Mesenchymal stem cell (in vitro differentiated cells and primary cell): ENCODE measurements at places on chromosomes 4 and X.
A peak's percentile ranks its signal among the peaks of the same experiment; 100 is the strongest.

GRCh38 chrX:72297953-72298730 lies 7.6 kb downstream of the CITED1 start:
- H3K4me1 ChIP-seq, result no peaks in the 10 kb centered on the region
- no peak for DNase-seq
- H3K36me3 ChIP-seq, result no peaks in the 10 kb centered on the region
- no peak overlapping the region for H3K27ac ChIP-seq
- H3K4me3 ChIP-seq, result no peak overlapping the region

GRCh38 chrX:34879346-34879745 lies 63.2 kb upstream of the FAM47B start:
- no peak for DNase-seq
- H3K36me3 ChIP-seq, result no peaks in the 10 kb centered on the region
- H3K4me3 ChIP-seq, result no peak overlapping the region
- peaks cover 1% of the 10 kb centered on the region for H3K4me1 ChIP-seq
- no peaks in the 10 kb centered on the region for H3K27me3 ChIP-seq

DNA sequence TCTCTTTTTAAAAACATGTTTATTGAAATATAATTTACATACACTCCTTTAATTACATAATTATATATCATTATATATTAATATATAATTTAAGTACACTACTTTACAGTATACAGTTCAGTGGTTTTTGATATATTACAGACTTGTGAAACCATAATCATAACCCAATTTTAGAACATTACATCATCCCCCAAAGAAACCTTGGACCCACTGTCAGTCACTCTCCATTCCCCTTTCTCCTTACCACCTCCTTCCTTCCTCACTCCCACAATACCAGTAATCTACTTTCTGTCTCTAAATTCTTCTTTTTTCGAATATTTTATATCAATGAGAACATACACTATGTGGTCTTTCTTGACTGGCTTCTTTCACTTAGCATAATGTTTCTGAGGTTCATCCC lies 17.9 kb upstream of the EXOSC9 start:
- H3K4me3 ChIP-seq, result no peak overlapping the region
- H3K4me1 ChIP-seq, result peaks cover 6% of the 10 kb centered on the region
- no peak overlapping the region for H3K27ac ChIP-seq

- H3K36me3 ChIP-seq, result no peaks in the 10 kb centered on the region
- H3K4me1 ChIP-seq, result no peaks in the 10 kb centered on the region
- H3K4me3 ChIP-seq, result no peak overlapping the region
- no peak overlapping the region for H3K27ac ChIP-seq
These were observed 10.0 kb downstream of the FAM184B start for GRCh38 chr4:17771284-17771908.

GRCh38 chr4:175787948-175788347 lies 24.1 kb downstream of the GPM6A start:
- H3K4me1 ChIP-seq, result no peaks in the 10 kb centered on the region
- no peak overlapping the region for H3K4me3 ChIP-seq
- no peak for DNase-seq
- H3K27me3 ChIP-seq, result no peaks in the 10 kb centered on the region
- H3K36me3 ChIP-seq, result no peaks in the 10 kb centered on the region

- peaks cover 45% of the 10 kb centered on the region for H3K36me3 ChIP-seq
- no peaks in the 10 kb centered on the region for H3K27me3 ChIP-seq
- no peak overlapping the region for H3K27ac ChIP-seq
These were observed 11.1 kb downstream of the RASL11B start for GRCh38 chr4:52873191-52873590.

- H3K36me3 ChIP-seq, result no peaks in the 10 kb centered on the region
- no peaks in the 10 kb centered on the region for H3K4me1 ChIP-seq
- no peaks in the 10 kb centered on the region for H3K27me3 ChIP-seq
- H3K4me3 ChIP-seq, result no peak overlapping the region
These were observed 132.6 kb downstream of the IL15 start for GRCh38 chr4:141768954-141769353.

GRCh38 chrX:131988236-131988635 lies 34.9 kb upstream of the STK26 start:
- no peak overlapping the region for H3K4me3 ChIP-seq
- no peaks in the 10 kb centered on the region for H3K36me3 ChIP-seq
- no peak for DNase-seq
- no peak overlapping the region for H3K27ac ChIP-seq

DNA sequence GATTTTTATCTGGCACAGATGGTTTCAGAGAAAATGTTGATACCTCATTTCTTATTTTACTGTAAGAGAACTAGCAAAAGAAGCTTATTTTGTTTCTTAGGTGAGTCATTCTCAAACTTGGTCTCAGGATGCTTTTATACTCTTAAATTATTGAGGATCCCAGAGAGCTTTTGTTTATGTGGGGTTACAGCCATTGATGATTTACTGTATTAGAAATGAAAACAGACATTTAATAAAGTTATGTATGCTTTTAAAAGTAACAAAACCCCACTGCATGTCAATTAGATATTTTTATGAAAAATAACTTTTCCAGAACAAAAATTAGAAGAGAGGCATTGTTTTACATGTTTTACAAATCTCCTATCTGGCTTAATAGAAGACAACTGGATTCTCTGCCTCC lies 12.1 kb downstream of the USP9X start:
- no peak overlapping the region for H3K27ac ChIP-seq
- H3K36me3 ChIP-seq, result no peaks in the 10 kb centered on the region
- H3K4me1 ChIP-seq, result peaks cover 2% of the 10 kb centered on the region
- DNase-seq, result no peak

- H3K4me1 ChIP-seq, result no peaks in the 10 kb centered on the region
- no peaks in the 10 kb centered on the region for H3K27me3 ChIP-seq
- H3K4me3 ChIP-seq, result no peak overlapping the region
- H3K27ac ChIP-seq, result no peak overlapping the region
- H3K36me3 ChIP-seq, result no peaks in the 10 kb centered on the region
These were observed 23.5 kb upstream of the IL2 start for GRCh38 chr4:122479935-122480416.

- DNase-seq, result no peak
- H3K27ac ChIP-seq, result no peak overlapping the region
- H3K4me3 ChIP-seq, result no peak overlapping the region
- no peaks in the 10 kb centered on the region for H3K27me3 ChIP-seq
These were observed 26.8 kb downstream of the NSD2 start for GRCh38 chr4:1898007-1898406.

GRCh38 chr4:74311696-74312313 lies 3.5 kb downstream of the EPGN start:
- H3K27ac ChIP-seq, result no peak overlapping the region
- H3K4me3 ChIP-seq, result no peak overlapping the region
- peak; percentile 74 for DNase-seq
- no peaks in the 10 kb centered on the region for H3K36me3 ChIP-seq
- H3K27me3 ChIP-seq, result no peaks in the 10 kb centered on the region
- no peaks in the 10 kb centered on the region for H3K4me1 ChIP-seq

DNA sequence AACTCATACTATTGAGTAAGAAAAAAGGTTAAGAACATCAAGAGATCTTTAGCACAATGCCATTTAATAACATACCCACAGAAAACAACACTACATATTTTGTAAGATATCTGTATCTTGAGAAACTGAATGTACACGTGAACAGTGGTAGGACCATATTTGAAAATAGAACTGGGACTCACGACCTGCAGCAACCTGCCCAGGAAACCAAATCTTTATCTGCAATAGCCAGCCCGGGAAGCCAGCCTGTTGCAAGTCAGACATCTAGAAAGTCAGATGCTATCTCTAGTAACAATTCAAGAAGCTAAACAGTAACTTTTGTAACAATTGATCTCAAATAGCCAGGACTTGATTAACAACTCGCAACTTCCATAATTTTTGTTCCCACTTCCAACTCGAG lies 52.6 kb upstream of the SOD3 start:
- no peak for DNase-seq
- no peaks in the 10 kb centered on the region for H3K36me3 ChIP-seq
- no peak overlapping the region for H3K4me3 ChIP-seq
- no peak overlapping the region for H3K27ac ChIP-seq
- no peaks in the 10 kb centered on the region for H3K4me1 ChIP-seq
- no peaks in the 10 kb centered on the region for H3K27me3 ChIP-seq

- no peak overlapping the region for H3K27ac ChIP-seq
- H3K27me3 ChIP-seq, result no peaks in the 10 kb centered on the region
- no peaks in the 10 kb centered on the region for H3K4me1 ChIP-seq
- H3K4me3 ChIP-seq, result no peak overlapping the region
These were observed 123.6 kb upstream of the TET2 start for GRCh38 chr4:105022811-105023667.

GRCh38 chrX:30495468-30495867 lies 82.1 kb downstream of the TASL start:
- no peaks in the 10 kb centered on the region for H3K36me3 ChIP-seq
- DNase-seq, result no peak
- no peaks in the 10 kb centered on the region for H3K4me1 ChIP-seq
- H3K27me3 ChIP-seq, result no peaks in the 10 kb centered on the region

DNA sequence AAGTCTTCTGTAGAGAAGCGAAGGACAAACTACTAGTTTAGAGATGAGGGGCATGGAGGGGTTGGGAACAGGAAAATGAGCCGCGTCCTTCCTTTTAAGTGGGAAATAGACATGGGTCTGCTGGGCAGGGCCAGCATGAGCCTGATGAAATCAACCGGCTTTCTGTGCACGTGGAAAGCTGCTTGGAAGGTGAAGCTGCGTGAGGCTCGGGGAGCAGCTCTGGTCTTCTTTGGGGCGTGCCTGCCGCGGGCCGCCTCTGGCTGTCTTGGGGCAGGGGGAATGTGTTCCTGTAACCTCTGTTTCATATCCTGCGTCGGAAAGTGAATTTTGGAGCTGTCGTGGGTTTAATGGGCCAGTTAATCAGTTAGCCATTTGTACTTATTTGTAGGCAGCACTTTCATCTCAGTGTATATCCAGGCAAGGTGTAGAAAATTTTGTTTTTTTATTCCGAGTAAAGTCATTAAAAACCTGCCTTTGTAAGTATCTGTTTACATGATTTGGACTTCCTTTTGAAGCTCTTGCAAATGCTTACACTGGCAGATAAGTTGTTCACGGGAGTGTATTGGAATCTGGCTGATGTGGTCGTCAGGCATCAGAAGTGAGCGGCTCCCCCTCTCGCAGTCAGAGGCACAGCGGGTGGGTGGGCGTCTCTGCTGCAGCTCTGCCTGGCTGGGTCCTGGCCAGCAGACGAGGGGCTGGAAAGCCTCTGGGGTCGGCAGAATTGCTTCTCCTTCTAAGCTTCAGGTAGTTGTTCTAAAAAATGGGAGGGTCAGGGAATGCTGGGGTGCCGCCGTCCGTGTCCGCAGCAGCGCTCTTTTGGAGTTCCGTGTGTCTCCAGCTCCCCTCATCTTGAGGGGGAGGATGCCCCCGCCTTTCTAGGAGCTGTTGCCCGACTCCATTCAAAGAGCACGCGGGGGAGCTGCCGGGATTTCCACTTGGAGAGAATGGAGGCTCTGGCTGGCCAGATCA lies 70.5 kb upstream of the HGFAC start:
- peaks cover 53% of the 10 kb centered on the region for H3K4me1 ChIP-seq
- no peak overlapping the region for H3K4me3 ChIP-seq
- peak overlapping the region; percentile 20 for H3K27ac ChIP-seq

DNA sequence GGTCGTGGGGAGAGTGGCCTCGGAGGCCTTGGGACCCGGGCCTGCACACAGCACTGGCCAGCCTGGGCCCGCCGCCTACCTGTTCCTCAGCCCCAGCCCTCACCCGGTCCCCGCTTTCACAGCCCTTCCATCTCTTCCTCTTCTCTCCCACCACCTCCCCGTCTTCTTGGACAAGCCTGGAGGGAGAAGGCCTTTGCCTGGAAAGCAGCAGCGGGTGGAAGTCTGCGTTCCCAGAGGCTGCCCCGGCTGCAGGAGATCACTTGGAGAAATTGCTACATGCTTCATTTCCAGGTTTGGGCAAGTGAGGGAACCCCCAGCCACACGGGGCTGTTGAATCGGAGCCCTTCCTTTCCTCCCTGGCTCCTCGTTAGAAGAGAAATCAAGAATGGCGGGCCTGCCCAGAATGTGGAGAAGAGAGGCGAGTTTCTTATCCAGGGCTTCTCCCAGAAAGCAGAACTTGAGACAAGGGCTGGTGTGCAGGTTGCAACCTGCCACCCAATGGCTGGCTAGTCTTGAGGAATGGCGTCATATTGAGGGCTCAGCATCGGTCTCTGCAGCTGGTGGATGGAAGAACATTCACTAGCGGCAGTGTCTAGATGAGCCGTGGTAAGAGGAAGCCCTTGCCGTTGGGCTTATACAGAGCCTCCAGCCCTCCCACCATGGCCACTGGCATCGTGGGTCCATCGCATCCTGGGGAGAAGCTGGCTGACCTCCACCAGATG lies 1.2 kb upstream of the PDZD4 start:
- no peak for DNase-seq
- peaks cover 18% of the 10 kb centered on the region for H3K4me1 ChIP-seq
- peaks cover 42% of the 10 kb centered on the region for H3K27me3 ChIP-seq

- peak; percentile 65 for DNase-seq
- no peaks in the 10 kb centered on the region for H3K27me3 ChIP-seq
- H3K4me3 ChIP-seq, result peak within 1 kb of the TSS; percentile 91
- H3K27ac ChIP-seq, result no peak within 1 kb of the TSS
These were observed at the start of gene CLGN for GRCh38 chr4:140427106-140427918. CLGN (minus strand) TSS chr4:140427648; CDS start chr4:140413078, 14,570 bp downstream.

DNA sequence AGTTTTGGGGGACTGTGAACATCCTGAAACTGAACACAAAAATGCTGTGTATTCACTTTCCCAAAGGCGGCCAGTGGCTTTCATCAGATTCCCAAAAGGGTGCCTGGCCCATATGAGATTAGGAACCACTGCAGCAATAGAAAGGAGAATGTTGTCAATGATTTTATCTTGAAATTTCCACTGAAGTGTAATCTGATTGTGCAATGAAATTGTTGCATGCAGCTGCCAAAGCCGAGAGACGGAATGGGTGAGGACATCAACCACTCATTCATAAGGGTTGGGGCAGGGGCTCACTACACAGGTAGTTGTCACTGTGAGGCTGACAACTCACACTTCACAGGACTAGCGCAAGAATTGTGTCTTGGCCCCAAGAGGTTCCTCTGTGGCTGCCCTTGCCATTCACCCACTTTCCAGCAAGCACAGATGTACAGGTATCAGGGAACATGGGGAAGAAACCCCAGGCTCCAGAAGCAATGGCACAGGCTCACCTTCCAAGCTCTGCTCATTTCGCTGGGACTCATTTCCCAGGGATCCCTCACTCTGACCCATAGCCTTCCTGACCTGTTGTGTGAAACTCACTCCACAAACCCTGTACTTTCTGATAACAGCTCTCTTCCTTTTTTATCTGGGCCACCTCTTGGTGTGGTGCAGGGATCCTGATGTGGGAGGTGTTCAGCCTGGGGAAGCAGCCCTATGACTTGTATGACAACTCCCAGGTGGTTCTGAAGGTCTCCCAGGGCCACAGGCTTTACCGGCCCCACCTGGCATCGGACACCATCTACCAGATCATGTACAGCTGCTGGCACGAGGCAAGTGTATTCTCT lies 48.8 kb downstream of the BMX start:
- no peak overlapping the region for H3K4me3 ChIP-seq
- DNase-seq, result no peak
- H3K4me1 ChIP-seq, result no peaks in the 10 kb centered on the region
- no peak overlapping the region for H3K27ac ChIP-seq
- H3K36me3 ChIP-seq, result no peaks in the 10 kb centered on the region

GRCh38 chrX:110420771-110421499 lies 62.3 kb downstream of the RTL9 start:
- no peak overlapping the region for H3K4me3 ChIP-seq
- peaks cover 42% of the 10 kb centered on the region for H3K27me3 ChIP-seq
- no peak for DNase-seq
- peaks cover 5% of the 10 kb centered on the region for H3K4me1 ChIP-seq
- no peaks in the 10 kb centered on the region for H3K36me3 ChIP-seq

- no peaks in the 10 kb centered on the region for H3K27me3 ChIP-seq
- H3K4me1 ChIP-seq, result peaks cover 19% of the 10 kb centered on the region
- peak; percentile 76 for DNase-seq
These were observed 96.3 kb upstream of the MSX1 start for GRCh38 chr4:4762909-4763821.

GRCh38 chr4:8556341-8557150 lies 23.6 kb upstream of the GPR78 start:
- peaks cover 9% of the 10 kb centered on the region for H3K27me3 ChIP-seq
- H3K4me3 ChIP-seq, result no peak overlapping the region
- peaks cover 17% of the 10 kb centered on the region for H3K4me1 ChIP-seq
- H3K27ac ChIP-seq, result peak overlapping the region; percentile 8
- no peaks in the 10 kb centered on the region for H3K36me3 ChIP-seq
- DNase-seq, result no peak
